ENCODE measurements at places on chromosomes 2 and 18.
A peak's percentile ranks its signal among the peaks of the same experiment; 100 is the strongest.

GRCh38 chr2:205715831-205716525, 33.7 kb downstream of the NRP2 start:
- no peak for DNase-seq

- no peak for DNase-seq
These were observed 651 bp upstream of the STAM2 start for GRCh38 chr2:152176113-152176714.

DNA sequence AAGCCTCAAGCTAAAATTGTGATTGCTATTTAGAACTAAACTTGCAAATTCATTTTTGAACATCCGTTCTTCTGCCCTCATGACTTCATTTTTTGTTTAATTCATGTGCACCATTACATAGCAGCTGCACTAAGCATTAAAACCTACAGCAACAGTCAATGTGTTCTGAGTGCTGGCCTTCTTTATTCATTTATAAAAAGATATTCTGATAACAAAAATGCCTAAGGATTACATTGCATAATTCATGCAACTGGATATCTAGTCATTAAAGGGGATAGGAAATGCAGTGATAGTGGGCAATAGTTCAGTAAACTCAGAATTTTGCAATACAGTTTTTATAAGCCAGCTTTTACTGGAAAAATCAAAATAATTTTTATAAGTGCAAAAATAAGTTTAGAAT, 294.4 kb upstream of the EPC2 start:
- DNase-seq: no peak

- DNase-seq: no peak
These were observed 22.2 kb upstream of the SOS1 start for GRCh38 chr2:39142904-39143605.

DNA sequence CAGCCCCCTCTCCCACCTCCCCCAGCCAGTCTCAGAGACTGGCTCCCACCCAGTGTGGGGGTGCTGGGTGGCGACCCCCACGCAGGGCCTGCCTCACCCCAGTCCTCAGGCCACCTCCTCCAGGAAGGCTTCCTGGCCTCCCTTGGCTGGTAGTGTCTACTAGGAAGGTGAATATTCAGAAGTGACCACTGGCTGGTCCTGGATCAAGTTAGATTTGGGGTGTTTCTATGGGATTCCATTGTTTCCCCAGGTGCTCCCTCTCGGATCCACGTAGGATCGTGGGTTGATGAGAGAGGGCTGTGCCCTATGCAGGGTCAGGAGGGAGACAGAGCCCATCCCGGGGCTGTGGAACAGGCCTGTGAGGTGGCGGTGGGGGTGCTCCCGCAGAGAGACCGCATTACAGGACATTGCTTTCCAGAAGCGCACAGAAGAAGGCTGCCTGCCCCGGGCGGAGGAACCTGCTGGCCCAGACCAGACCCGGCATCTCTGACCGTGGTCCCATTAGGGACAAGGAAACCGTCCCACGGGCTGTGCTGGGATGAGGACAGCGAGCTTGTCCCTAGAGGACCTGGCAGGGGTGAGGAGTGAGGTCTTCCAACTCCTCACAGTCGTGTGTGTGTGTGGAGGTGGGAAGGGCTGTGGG, 3.3 kb downstream of the PDCD1 start:
- DNase-seq: peak; percentile 39

GRCh38 chr2:215136669-215137328, 1.6 kb downstream of the ABCA12 start:
- DNase-seq: no peak
